Skin of body (tissue), 3 donors: ENCODE measurements at places on chromosomes 3 and 15.

DNA sequence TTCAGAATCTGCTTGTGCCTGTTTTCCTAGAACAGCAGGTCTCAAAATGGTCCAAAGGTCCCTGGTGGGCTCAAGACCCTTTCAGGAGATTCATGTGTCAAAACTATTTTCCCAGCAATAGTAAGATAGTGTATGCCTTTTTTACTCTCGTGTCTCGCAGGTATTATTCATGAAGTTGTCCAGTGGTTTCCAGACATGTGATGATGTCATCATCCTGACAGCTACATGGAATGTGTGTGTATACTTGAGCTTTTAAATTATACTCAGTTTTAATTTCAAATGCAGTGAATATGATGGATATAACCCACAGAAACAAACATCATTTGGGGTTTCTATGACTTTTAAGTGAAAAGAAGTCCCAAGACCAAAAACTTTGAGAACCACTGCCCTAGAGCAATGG, 288.6 kb downstream of the NTRK3 start:
- DNase-seq, result no peak

DNA sequence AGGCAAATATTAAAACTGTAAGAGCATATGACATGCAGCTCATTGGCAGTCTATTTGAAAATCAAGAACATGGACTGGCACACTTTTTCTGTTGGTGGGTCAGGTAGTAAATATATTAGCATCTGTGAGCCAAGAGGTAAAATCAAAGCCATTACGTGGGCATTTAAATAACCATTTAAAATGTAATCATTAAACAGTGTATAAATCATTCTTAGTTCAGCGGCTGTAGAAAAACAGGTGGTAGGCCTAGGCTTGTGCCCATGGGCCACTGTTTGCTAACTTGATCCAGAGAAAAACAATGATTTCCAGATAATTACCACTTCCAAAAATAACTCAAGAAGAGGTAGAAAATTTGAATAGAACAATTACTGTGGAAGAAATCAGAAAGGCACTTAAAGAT, 105.1 kb downstream of the CHST2 start:
- DNase-seq, result no peak

GRCh38 chr3:36477655-36478054, 97.4 kb downstream of the STAC start:
- DNase-seq, result no peak

- no peak for DNase-seq
Observed at GRCh38 chr3:171847133-171847532, 4.0 kb downstream of the TMEM212 start.

GRCh38 chr15:78658823-78659222, 17.8 kb upstream of the CHRNB4 start:
- no peak for DNase-seq

DNA sequence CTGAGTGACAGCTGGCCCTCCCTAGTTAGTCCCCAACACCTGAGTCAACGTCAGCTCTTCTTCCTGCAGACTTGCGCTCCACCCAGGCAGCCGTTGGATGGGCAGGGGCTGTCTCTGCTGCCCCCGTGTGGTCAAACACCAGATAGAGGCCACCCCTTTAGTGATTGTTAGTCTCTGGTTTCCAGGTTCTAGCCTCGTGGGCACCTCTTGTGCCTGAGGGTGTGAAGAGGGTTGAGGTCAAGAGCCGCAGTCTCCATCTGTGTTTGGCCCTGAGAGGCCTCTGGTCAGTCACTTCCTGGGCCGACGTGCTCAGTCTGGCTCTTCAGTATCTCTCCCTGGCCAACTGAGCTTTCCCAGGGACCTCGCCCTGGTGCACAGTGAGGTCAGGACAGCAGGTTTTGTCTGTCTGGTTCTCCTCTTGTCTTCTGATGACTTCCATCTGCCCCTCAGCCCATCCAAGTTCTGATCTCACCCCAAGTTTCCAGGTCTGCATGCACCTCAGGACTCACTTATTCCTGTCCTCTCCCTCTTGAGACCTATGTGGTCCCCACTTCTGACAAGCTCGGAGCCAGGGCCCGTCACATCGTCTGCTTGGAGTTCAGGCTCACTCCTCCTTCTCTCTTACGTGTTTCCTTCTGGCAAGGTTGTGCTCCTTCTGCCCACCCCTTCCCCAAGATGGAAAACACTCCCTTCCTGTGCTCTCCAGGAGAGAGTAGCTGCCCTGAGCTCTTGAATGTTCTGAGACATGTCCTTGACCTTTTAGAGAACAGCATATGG, 20.9 kb downstream of the CD276 start:
- no peak for DNase-seq

DNA sequence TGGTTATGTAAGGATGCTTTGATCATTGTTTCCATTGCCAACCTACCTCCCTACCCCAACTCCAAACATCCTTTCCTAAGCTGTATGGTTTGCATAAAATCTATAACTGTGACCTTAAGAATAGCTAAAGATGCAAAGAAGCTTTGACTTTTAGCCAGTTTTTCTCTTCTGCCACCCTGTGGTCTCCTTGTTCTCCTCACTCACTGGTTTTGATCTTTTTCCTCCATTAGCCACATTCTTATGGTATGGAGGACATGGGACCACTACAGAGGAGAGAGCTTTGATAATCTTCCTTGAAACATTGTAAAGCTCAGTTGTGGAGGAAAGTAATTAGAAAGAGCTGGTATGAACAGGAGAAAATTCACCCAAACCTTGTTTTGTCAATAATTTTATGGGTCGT, 115.9 kb downstream of the NEK11 start:
- DNase-seq, result no peak

DNA sequence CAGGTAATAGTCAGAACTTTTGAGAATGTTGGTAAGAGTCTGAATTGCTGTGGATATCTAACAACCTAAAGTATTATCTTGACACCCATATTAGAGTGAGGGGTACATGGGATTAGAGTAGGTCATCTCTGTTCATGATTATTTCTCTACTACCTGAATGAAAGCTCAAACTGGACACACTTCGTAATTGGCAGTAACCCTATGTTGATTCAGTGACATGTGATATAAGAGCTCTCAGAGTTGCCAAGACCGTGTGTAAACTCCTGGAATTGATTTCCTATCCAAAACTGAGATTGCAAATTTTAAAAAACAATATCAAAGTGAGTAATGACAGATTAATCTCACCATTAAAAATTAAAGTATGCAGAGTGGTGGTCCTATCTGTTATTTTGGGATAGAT, 214.8 kb upstream of the ARHGEF26 start:
- DNase-seq, result no peak

GRCh38 chr15:58932710-58933280, 684 bp downstream of the SLTM start:
- no peak for DNase-seq

DNA sequence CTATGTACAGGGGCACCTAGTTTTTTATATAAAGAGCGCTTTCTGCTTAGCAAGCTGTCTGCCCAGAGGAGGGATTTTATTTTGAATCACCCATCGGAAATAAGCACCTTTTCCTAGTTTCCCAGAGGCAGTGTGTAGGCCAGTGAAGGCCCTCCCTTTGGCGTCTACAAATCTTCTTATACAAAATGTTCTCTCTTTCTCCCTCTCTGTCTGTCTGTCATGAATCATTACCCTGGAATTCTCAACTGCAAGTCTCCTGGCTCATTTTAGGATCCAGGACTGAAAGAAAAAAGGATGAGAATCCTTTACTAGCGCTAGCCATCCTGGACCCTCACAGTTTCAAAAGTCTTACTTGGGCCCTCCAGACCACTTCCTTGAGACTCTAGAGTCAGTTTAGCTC, 728.1 kb downstream of the OTOL1 start:
- no peak for DNase-seq

- DNase-seq, result peak; percentile 85
Observed at GRCh38 chr3:64686446-64686908, 1.3 kb downstream of the ADAMTS9 start.

GRCh38 chr3:12175844-12176453, 17.2 kb upstream of the TIMP4 start:
- no peak for DNase-seq

DNA sequence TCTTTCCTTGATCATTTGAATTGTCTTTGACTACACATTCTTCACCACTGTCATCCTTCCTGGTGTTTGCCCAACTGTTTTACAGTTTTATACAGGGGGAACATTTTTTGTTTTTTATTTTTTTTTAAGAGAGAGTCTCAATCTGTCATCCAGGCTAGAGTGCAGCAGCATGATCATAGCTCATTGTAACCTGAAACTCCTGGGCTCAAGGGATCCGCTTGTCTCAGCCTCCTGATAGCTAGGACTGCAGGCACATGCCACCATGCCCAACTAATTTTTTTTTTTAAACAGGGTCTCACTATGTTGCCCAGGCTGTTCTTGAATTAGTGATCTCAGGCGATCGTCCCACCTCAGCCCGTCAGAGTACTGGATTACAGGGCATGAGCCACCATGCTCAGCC, 222.6 kb downstream of the BBX start:
- no peak for DNase-seq

DNA sequence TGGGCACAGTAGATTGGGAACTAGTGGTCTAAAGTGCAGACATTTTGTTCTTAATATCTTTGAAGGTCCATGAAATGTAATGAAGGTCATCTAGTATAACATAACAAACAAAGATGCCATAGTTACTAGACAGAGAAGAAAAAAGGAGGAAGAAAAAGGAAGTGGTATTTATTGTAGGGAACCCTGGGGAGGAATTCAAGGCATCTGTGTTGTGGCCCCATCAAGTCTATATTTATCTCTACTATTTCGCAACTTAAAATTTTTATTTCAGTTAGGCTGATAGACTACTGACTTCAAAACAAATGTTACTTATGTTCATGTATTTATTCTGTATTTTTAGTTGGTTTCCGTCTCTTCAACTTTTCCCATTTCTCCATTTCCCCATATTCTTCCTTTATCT, 48.9 kb upstream of the ZDHHC23 start:
- no peak for DNase-seq

GRCh38 chr3:168094877-168095610, 680 bp downstream of the GOLIM4 start:
- DNase-seq, result peak; percentile 61

DNA sequence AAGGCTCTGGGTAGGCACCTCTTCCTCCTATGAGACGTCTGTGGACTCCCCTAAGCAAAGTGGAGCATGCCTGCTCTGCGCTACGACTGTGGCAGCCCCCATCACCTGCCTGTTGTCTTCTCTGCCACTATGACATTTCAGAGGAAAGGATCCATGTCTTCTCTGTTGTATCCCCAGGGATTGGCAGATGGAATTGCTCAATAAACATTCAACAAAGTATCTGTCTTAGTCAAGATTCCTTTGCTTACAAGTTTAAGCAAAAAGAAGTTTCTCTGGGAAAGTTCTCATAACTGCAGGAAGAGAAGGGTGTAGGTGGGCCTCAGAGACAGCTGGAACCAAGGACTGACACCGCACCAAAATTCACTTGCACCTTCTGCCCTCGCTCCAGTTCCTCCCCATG, 34.3 kb downstream of the AMOTL2 start:
- DNase-seq, result no peak

DNA sequence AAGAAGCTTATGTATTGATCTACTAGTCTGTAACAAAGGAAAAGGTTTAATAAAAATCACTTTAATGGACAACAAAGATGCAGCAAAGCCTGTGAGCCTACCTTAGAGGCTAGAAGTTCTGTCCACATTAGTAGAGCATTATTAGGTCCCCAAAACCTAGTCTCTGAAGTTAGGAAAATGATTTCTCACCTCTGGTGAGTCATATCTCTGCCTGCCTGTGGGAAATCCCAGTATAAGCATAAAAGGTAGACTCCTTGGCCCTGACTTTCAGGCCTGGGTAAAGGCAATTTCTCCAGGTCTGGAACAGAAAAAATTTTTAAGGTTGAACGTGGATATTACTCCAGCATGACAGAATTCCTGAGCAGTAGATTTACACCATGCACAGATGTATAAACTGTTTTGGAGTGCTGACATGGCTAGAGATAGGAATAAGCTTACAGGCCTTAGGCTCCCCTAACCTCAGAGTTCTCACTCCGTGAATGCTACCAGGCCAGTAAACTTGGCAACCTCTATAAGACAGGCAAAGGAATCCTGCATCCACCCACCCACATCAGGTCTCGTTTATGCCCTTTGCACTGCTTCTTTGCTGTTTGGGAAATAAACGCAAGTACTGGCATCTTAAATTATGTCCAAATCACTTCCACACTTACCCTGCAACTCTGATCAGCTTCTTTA, 104.1 kb downstream of the SERPINI1 start:
- DNase-seq, result no peak
